ENCODE measurements at places on chromosomes 16 and 17.
A peak's percentile ranks its signal among the peaks of the same experiment; 100 is the strongest.

DNA sequence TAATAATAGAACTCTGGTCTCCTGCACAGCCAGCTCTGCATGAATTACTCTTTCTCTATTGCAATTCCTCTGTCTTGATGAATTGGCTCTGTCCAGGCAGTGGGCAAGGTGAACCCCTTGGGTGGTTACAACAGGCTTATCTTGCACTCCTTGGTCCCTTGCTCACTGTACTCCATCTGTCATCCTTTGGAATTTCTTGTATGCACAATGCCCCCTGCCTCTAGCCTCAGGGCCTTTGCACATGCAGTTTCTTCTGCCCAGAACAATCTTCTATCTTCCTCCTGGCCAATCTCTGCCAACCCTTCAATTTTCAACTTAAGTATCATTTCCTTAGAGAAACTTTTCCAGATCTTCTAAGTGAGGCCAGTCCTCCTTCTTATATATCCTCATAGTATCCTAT, 114.7 kb upstream of the NLRP1 start:
- no peak for DNase-seq

- no peak for DNase-seq
Measured at GRCh38 chr17:31535581-31535981, 144.1 kb downstream of the RAB11FIP4 start.

GRCh38 chr17:30796016-30796415, 28.5 kb downstream of the CRLF3 start:
- DNase-seq, result no peak

- no peak for DNase-seq
Measured at GRCh38 chr16:17994027-17994426, 342.5 kb downstream of the NPIPA8 start.

- DNase-seq, result no peak
Measured at GRCh38 chr17:37519251-37519985, 29.7 kb downstream of the DUSP14 start.

GRCh38 chr16:85947230-85948137, 48.5 kb downstream of the IRF8 start:
- DNase-seq, result no peak

DNA sequence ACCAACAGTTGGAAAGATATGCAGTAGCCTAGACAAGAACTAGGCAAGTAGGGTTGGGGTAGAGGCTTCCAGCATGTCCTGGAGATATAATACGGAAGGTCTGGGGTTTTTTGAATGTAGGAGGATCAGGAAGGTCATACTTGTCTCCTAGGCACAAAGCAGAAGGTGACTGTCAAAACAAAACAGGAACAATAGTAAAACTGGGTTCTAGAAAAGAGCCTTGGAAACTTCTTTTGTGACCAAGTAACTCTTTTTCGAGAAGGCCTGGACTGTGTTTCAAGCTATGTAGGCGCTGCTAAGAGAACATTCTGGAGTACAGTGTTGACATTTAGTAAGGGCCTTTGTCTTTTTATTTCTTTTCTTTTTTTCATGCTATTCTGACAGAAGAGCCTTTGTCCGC, 26.9 kb upstream of the TENT4B start:
- no peak for DNase-seq

- peak; percentile 51 for DNase-seq
Measured at GRCh38 chr17:10803830-10804475, at the start of gene TMEM238L. Gene TMEM238L, minus strand, starts transcription at chr17:10804099. Its CDS starts 136 bp downstream, at chr17:10803963.

DNA sequence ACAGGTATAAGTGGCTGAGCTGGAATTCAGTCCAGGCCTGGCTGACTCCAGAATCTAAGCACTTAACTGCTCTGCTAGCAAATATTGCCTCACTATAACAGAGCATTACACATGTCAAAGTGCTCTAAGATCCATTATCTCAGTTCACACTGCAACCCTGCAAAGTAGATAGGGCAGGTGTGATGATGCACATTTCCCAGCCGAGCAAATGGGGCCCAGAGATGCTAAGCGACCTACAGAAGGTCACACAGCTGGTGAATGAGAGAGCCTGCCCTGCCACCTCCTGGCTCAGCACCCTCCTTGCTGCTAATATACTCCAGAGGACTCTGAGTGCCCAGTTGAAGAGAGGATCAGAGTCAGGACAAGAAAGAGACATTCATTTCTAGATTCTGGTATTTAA, 73.6 kb upstream of the CCL1 start:
- DNase-seq, result no peak

GRCh38 chr17:27244491-27245223, 49.3 kb upstream of the WSB1 start:
- no peak for DNase-seq

DNA sequence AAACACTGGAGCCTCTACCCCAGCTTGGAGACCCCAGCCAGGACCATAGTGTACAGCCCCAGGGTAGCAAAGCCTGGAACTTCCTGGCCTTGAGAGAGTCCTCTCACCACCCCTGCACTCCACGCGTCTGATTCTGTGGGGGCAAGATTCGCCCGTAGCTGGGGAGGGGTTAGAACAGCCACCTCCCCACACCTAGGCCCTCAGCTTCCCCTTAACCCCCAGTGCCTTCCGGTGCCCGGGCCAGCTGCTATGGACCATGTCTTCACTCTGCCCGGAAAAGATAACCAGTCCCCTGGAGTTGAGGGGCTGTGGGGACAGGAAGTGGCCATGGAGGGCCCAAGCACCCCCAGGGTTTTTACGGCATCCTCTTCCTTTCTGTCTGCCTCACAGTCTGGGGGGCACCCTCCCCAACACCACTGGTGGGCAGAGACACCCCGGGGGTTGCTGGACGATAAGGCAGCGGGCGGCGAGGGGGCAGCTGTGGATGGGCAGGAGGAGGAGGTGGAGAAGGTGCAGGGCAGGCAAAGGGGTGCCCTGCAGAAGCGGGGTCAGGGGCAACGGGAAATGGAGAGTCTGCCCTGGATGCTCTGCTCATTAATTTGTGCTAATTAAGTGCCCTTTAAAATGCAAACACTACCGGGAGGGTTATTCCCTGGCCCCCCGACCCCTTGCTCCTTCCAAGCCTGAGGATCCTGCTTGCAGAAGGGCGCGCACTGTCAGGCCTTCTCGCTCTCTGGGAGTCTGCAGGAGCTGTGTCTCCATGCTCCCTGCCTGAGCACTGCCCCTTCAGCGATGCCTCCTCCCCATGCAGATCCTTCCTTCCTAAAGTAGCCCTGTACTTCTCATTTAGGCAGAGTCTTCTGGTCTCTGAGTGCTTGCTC, 2.4 kb downstream of the PRSS27 start:
- peak; percentile 60 for DNase-seq

DNA sequence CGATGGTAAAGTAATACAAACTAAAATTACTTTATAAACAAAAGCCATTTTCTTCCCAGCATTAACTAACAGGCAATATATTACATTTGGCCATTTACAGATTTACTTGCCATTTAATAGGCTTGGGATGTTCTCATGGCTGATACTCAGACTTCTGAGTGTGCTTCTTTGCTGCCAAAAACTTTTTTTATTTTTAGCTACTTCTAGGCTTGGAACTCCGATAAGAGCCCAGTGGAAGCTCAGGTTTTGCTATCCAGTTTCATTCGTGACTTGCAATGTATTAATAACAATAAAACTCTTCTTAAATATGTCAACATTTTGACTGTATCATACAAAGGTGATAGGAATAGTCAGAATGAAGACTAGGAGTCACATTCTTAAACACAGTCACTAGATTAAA, 152.3 kb downstream of the ITFG1 start:
- no peak for DNase-seq

GRCh38 chr17:36506249-36506826, 19.9 kb downstream of the ZNHIT3 start:
- no peak for DNase-seq

- DNase-seq, result no peak
Measured at GRCh38 chr17:34571428-34572130, 7.8 kb upstream of the TMEM132E start.

- DNase-seq, result no peak
Measured at GRCh38 chr17:74070998-74071679, 132.3 kb upstream of the RPL38 start.

DNA sequence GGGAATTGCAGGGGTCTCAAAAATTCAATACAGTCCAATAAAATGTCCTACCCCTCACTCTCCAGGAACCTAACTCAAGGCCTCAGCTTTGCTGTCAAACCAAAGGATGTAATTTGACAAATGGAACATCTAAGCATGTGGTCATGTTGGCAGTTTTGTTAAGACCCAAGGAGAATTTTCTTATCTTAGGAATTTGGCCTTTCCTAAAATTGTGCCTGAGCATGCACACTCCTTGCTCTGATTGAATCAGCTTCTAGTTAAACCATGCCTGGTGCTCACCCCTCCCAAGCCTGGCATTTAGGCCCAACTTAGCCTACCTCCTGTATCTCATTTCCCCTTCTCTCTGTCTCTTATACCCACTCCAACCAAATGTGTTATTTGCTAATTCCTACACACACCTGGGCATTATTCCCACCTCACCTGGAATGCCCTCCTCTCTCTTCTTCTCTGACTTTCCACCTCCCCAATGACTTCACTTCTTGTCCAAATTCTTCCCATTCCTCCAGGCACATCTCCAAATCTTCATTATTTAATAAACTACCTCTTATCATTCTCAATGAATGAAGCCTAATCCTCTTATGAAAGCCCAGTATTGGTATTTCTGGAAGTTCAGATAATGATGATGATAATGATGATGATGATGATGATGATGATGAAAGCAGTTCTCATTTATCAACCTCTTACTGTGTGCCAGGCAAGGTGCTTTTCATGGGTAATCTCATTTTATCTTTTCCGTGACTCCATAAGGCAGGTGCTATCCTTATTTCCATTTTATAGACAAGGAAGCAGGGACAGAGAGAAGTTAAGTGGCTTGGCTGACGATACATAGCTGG, 178.0 kb upstream of the IRX6 start:
- DNase-seq, result no peak

DNA sequence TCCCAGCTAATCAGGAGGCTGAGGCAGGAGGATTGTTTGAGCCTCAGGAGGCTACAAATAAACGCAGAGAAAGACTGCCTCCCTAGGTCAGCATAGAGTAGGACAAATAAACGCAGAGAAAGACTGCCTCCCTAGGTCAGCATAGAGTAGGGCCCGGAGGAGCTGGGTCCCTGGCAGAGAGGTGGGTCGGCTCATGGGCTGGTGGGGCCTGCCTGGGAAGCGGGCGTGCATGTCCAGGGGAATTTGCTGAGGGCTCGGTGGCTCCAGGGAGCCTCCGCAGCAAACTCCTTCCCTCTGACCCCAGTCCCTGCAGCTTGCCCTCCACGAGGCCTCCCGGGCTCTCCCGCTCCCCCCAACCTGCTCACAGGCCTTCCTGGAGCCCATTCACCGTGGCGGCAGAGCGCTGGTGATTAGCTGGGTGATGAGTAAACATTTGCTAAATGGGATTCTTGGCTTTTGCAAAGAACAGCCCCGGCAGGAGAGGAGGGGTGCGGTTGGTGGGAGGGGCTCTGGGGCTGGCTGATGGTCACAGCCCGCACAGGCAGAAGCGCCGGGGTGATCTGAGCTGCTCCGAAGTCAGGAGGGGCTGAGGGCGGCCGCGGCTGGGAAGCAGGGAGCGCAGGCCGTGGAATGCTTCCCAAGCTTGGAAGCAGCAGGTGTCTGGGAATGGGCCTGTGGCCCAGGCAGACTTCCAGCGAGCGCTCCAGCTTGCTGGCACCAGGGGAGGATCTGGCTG, 93.1 kb downstream of the RTN4RL1 start:
- DNase-seq, result peak; percentile 80

DNA sequence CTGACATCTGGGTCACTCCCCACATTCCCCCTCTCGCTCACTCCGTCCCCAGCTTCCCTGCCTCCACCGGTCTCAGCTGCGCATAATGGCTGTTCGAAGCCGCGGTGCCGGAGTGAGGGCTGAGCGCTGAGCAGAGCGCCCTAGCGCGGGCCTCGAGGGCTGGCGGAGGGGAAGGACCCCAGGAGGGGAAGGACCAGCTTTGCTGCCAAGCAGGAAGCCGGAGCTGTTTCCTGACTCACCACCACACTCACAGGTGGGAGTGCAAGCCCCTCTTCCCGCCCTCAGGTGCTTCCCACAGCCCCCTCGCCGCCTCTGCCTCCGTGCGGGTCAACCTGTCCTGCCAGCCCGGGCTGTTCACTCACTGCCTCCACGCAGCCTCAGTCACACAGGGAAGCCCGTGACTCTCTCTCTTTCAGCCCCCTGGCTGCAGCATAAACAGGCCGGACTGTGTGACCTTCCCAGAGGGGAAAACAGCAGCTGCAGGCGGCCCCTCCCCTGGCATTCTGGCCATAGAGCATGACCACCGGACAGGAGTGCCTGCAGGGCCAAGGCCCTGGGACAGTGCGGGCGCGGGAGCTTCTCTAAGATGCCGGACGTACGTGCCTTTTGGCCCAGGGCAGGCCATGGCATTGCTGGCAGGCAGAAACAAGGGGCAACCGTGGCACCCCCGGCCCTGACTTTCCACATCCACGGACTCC, 23.7 kb downstream of the SLC43A2 start:
- DNase-seq, result no peak

Measured in left forelimb (tissue), 1 donor.